ENCODE measurements at places on chromosomes 7 and 10.

- DNase-seq, result no peak
Measured at GRCh38 chr10:31912289-31912688, 16.3 kb downstream of the ARHGAP12 start.

DNA sequence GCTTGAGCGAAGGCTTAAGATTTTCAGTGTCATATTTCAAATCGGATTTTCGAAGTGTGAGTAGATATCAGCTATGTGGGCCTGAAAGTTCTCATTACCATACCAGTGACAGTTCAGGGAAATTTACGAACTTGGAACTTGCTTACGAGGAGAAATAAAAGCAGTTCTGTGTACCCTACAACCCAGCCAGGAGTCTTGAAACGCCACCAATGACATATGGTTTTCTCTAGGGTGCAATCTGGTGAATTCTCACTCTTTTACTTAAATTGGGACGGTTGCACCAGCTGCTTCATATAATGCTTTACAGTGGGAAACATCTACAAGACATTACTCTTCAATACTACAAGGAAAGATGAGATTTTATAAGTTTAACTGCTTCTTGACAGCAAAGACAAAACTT, 253.6 kb upstream of the FOXK1 start:
- DNase-seq, result no peak

DNA sequence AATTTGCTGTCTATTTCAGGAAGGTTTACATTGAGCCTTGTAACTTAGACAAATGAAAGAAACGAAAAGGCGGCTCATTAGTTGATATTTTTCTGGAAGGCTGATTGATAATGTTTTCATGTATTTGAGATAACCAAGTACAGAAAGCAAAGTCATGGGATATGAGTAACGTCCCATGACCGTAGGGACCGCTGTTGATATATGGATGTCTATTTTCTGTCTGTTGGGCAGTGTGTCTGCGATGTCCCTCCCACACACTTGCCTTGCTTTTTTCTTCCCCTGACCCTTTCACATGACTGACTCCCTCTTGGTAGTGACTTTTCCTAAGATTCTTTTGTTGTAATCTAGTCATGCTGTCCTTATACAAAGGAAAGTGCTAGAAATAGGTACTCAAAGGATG, 57.0 kb upstream of the GPR158 start:
- no peak for DNase-seq

- DNase-seq, result no peak
Measured at GRCh38 chr10:67520924-67521520, 175.0 kb downstream of the CTNNA3 start.

DNA sequence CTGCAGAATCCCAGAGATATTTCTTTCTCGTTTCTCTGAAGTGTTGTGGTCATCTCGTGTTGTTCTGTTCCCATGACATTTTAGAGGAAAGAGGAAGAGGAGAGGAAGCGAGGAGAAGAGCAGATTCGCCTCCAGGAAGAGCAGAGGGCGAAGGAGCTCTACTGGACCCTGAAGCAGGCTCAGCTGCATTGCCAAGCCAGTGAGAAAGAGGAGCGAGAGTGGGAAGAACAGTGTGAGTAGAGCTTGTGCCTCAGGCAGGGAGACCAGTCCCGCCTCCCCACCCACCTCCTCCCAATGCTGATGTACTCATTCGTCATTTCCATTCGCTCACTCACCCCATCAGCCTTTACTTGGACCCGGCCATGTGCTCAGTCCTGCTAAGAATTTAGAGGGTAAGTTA, 50.8 kb downstream of the SH2D4B start:
- DNase-seq, result no peak

- no peak for DNase-seq
Measured at GRCh38 chr7:157925383-157925875, 588.6 kb downstream of the DNAJB6 start.

DNA sequence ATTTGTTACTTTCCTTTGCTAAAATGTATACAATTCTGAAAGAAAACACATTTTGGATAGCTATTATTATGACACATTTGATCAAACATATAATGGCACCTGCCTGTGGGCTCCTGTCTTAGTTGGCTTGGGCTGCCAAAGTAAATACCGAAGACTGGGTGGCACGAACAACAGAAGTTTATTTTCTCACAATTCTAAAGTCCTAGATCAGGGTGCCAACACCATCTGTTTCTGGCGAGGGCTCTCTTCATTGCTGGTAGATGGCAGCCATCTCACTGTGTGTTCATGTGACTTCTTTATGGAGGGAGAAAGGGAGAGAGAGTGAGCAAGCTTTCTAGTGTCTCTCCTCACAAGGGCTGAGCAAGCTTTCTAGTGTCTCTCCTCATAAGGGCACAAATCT, 195.8 kb upstream of the FAM3C start:
- no peak for DNase-seq

DNA sequence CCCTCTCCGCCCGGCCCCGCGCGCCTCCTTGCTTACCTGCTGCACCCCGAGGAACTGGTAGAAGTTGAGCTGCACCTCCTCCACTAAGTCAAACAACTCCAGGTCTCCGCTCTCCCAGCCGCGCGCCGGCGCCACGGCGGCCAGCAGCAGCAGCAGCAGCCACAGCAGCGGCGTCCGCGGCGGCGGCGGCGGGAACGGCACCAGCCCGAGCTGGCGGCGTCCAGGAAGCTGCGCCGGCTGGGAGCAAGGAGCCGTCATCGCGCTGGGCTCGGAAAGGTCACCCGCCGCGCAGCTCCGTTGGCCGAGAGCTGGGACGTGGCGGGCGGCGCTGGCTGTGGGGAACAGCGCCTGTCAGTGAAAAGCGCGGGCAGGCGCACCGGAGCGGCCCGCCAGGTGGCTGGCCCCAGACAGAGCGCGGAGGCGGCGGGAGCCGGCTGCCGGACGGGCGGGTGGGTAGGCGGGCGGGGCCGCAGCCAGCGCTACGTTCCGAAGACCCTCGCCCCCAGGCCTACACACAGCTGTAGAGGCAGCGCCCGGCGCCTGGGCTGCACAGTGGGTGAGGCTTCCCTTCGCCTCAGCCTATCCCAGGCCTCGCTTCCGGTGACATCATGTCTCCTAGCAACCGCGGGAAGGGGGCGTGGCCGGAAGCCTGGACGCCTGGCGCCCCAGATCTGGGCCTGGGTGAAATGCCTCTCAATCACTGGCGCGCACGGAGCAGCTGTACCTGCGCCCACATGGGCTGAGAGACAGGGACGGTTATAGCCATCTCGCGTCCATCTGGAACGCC, at the start of gene DNAJC1:
DNAJC1 (minus strand) TSS at position 554 of the 787 bp plus-strand sequence; CDS start at position 258, 296 bp downstream.
- DNase-seq, result peak; percentile 71

DNA sequence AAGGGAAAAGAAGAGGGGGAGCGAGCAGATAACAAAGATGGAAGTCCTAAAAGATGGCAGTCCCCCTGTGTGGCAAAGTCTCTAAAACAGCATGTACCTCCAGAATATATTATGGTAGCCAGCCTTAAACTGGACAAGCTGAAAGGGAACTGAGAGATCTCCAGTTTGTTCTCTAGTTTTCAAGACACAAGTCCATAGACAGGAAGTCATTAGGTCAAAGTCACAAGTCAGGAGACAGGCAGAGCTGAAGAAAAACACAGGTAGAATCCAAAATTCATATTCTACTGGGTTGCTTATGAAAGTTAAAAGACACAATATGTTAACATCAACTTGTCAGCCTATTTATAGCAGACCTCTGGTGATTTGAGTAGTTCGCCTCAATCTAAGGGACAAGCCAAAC, 38.7 kb downstream of the FAM107B start:
- no peak for DNase-seq

DNA sequence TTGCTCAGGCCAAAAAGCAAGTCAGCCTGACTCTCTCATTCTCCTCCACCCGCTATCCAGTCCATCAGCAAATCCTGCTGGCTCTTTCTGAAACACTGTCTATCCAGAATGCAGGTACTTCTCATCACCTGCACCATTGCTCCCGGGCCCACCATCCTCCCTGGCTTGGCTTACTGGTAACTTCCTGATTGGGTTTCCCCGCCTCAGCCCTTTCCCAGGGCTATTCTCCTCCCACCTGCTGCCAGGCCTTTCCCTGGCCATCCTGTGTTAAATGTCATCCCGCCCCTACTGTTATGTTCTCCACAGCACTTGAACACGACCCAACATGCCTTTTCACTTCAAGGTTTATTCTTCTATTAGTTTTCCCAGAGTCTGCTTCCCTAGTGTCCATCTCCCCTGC, 124.0 kb downstream of the CNNM2 start:
- DNase-seq, result peak; percentile 9

DNA sequence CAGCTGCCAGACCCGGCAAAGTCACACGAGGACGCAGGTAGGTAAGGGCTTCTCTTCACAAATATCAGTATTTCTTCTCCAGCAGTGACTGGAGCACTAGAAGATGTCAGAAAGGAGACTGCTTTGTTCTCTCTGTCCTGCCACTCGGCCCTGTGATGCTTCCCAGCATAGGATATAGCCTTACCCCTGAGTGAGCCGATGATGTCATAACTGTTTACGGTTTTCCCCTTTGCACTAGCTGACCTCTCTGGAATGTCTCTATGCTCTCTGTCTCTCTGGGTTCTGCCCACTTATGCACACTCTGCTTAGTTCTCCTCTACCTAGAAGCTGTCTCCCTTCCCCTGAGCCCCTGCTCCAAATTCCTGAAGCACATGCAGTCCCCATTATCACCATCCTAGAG, 167.5 kb upstream of the PODXL start:
- no peak for DNase-seq

- DNase-seq, result no peak
Measured at GRCh38 chr10:10259013-10259412, 758.7 kb upstream of the CELF2 start.
